Central memory CD8-positive, alpha-beta T cell (primary cell): ENCODE measurements at places on chromosomes 7 and 10.

DNA sequence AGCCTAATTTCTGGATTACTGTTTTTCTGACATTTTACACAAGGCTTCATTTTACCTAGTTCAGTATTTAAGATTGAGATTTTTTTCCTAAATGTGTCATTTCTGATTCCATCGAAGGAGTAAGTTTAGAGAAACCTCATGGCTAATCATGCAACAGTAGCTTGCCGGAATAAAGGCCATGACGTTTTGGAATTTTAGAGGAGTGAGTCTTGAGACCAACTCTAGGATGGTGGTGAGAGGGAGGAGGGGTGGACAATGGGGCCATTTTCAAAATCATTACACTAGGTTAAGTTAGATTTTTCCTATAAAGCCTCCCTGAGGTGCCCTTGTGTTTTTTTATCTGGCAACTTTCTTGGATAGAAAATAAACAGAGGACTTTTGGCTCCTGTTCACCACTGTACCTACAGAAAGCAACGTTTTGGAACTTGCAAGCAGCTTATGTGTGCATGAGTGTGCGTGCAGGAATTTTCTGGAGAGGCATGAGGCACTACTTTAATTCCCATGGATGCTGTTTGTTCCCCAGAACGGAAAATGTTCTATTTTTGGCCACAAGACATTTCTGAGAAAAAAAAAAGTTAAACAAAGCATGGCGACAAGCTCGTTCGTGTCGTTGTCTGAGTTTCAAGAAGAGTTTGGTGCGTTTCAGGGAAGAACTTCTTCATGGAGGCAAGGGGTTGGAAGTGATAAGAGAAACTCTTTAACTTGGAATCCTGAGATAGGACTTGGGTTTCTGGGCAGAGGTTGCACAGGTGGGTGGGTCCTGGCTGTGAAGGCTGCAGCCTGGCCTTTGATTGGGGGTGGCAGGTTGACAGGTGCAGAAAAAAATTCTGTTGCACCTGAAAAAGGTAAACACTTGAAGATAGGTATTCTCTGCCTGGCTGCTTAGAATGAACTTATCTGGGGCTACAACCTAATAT lies 178.1 kb downstream of the PTEN start:
- no peak for DNase-seq

- no peak for DNase-seq
These were observed 27.9 kb upstream of the ITGA8 start for GRCh38 chr10:15747632-15748031.

- no peak for DNase-seq
These were observed 239.7 kb downstream of the SORCS3 start for GRCh38 chr10:104880624-104881398.

GRCh38 chr7:135330088-135330487 lies 96.5 kb downstream of the STRA8 start:
- no peak for DNase-seq

DNA sequence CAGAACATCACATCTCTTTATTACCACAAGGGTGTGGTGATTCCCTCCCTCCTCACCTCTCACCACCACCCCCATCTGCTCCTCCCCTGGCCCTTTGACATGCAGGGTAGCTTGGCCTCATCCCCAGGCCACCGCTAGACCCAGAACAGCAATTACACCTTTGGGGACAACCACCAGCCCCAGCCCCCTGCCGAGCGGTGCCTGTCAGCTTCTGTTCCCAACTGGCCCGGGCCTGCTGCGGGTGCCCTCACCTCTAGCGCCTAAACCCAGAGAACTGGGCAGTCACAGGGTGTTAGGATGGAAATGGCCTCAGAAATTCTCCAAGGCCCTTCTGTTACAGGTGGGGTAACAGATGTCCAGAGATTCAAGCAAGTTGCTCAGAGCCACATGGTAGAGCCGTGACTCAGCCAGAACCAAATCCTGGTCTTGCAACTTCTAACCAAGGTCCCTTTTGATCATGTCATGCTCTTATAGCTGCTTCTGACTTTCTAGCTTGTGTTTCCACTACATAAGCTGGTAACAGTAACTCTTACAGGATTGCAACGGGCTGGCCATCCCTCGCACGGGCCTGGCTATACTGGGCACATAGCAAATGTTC lies 78.0 kb downstream of the PRKAG2 start:
- no peak for DNase-seq

- no peak for DNase-seq
These were observed 261.0 kb downstream of the THSD7A start for GRCh38 chr7:11570922-11571550.

DNA sequence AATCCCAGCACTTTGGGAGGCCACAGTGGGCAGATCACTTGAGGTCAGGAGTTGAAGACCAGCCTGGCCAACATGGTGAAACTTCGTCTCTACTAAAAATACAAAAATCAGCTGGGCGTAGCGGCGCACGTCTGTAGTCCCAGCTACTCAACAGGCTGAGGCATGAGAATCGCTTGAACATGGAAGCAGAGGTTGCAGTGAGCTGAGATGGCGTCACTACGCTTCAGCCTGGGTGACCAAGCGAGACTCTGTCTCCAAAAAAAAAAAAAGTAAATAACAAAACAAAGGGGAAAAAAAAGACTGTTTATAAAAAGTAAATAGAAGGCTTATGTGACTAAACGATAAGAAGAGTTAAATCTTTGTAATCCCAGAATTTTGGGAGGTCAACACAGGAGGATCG lies 15.0 kb upstream of the DNMBP start:
- no peak for DNase-seq

GRCh38 chr7:93551063-93551895 lies 23.2 kb downstream of the CALCR start:
- no peak for DNase-seq

GRCh38 chr7:41842956-41843355 lies 140.1 kb upstream of the INHBA start:
- DNase-seq: no peak

- DNase-seq: no peak
These were observed 64.9 kb downstream of the CFAP46 start for GRCh38 chr10:132877473-132877872.

GRCh38 chr10:127548022-127548421 lies 1.1 kb upstream of the NPS start:
- DNase-seq: no peak

- no peak for DNase-seq
These were observed 104.7 kb downstream of the PHF14 start for GRCh38 chr7:11078247-11078834.

GRCh38 chr10:72239409-72239808 lies 23.3 kb upstream of the ASCC1 start:
- DNase-seq: no peak

DNA sequence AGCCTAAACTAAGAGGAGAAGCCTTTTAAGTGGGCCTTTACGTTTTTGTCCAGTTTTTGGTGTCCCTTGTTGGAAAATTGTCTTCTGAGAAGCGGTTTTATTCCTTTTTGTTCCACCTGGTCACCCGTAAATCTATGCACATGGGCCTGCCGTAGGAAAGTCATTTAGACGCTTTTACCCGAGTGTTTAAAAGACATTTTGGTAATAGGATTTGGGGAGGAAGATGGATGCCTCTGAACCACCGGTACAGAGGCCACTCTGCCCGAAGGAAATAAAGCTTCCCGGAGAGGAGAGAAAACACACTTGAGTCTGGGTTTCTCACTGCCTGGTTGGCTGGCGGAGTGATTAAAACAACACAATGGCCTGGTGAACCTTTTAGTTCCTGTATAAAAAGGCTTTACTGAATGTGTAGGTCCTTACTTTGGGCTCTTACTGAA lies 760 bp downstream of the THNSL1 start:
- no peak for DNase-seq

DNA sequence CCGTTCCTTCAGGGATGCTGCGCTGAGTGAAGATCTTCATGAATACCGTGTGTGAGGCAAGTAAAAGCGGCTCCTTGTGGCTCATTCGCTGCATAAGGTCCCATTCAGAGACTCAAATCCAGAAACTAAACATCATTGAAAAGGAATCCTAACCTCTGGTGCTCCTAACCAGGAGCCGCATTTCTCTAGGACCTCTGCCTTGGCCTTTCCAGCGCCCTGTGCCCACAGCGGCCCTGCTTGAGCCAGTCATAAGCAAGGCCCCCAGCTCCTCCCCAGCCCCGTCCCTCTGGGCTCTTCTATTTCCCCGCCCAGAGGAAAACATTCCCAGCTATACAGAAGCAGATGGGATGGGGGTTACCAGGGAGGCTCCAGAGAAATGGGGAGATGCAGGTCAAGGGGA lies 42.6 kb upstream of the INSIG1 start:
- no peak for DNase-seq

- DNase-seq: peak; percentile 24
These were observed 945 bp downstream of the ADD3 start for GRCh38 chr10:110008518-110009339.

GRCh38 chr7:150959739-150960734 lies 18.1 kb downstream of the KCNH2 start:
- no peak for DNase-seq

DNA sequence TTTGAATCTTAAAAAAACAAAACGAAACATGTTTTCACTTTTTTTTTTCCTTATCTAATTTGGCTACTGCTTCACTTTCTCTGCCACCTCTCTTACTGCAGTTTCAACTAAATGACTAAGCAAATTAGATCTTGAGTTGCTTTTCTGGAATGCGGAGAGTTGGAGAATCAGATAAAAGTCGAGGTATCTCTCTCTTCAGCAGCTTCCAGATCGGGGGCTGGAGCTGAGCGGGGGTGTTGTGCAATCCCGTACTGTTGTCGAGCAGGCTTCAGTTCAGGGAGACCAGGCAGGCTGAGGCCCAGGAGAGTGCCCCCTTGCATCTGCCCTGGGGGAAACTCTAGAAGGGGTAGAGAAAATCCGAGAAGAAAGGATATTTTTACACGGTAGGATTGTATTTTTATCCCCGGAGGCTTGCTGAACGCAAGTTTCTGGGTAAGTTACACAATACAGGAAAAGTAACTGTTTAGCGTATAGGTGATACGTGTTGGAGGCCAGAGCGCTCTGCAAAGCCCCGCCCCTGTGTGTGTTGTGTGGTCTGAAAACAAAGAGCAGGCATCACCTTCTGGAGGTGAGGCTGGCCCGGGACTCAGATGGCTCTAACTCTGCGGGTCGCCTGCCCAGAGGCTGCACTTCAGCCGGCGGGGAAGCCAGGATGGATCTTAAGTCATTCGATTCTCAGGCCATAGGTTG lies 116.6 kb downstream of the KLF6 start:
- DNase-seq: peak; percentile 58

- no peak for DNase-seq
These were observed 44.6 kb upstream of the BHLHA15 start for GRCh38 chr7:98166668-98166970.

- DNase-seq: no peak
These were observed 29.1 kb downstream of the EPC1 start for GRCh38 chr10:32317795-32318357.

GRCh38 chr7:94512735-94513564 lies 3.3 kb downstream of the CASD1 start:
- no peak for DNase-seq

DNA sequence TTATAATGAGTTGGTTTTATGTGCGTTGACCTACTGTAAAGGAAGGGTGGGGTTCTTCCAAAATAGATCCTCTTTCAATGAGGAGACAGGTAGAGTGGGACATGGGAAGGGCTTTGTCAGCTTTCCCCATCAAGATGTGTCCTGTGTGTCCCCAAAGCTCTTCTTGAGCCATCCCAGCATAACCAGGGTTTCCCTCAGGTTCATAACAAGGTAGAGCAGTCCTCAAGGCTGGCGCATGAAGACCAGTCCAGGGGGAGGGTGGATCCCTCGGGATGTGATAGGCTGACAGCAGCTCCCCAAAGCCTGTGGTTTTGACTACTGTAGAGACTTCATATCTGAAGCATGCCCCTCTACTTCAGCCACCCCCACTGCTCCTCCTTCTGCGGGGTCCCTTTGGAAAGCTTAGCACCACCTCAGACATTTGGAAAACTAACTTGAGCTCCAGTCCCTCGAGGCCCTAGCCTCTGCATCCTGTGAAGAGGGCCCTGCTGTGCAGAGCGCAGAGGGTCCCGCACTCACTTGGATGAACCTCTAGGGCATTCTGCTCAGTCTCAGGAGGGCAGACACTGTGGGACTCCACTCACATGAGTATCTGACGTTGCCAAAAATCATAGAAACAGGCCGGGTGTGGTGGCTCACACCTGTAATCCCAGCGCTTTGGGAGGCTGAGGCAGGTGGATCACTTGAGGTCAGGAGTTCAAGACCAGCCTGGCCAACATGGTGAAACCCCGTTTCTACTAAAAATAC lies 1.1 kb upstream of the GIMAP8 start:
- DNase-seq: no peak
